ENCODE measurements at places on chromosomes 1 and 21. TPM values are rescaled to one million over a fixed set of nuclear protein-coding genes. Genes with fewer than 3 reads are reported as not detected.

Gene TFF1
- total RNA-seq: not detected

Gene C1orf226
- 25.2 TPM for total RNA-seq

Gene MAD2L2
- 17.5 TPM for total RNA-seq

Gene SMPDL3B
- total RNA-seq: 0.33 TPM

DNA sequence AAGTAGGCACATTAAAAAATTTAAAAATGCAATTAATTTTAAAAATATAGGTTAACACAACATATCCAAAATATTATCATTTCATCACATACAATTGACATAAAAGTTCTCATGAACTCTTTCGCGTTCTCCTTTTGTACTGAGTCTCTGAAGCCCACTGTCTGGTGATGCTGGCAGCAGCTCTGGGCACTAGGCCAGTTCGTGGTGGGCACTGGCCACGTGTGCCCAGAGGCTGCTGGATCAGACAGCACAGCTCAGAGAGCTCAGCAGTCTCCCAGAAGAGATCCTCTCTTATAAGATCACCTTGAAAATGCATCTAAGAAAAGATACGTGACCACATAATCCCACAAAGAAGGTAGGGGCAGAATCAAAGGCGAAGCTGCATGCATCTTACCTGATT lies 9.9 kb downstream of the CEP104 start:
- DNase-seq: no peak

DNA sequence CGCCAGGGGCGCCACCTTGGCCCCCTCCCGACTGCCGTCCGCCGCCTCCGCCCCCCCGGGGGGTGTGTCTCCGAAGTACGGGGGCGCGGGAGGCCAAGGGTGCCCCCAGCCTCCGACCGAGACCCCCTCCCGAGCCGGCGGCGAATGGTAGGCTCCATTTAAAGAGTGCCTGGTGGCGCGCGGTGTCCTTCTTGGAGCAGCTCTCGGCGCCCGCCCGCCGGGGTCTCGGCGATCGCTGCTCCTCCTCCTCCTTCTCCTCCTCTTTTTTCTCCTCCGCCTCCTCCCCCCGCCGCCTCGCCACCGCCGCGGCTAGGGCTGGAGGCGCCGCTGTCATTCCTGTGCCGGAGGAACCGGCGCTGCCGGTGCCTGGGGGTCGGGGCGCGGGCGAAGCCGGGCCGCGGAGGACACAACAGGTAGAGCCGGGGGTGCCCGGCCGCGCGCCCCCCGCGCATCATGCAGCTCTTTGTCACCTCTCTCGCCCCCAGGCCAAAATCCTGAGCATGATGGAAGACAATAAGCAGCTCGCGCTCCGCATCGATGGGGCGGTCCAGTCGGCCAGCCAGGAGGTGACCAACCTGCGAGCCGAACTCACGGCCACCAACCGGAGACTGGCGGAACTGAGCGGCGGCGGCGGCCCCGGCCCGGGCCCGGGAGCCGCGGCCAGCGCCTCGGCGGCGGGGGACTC lies at the start of gene KAZN:
TSS of gene KAZN (plus strand) at position 188 of the 685 bp plus-strand sequence.
- no peak for DNase-seq

DNA sequence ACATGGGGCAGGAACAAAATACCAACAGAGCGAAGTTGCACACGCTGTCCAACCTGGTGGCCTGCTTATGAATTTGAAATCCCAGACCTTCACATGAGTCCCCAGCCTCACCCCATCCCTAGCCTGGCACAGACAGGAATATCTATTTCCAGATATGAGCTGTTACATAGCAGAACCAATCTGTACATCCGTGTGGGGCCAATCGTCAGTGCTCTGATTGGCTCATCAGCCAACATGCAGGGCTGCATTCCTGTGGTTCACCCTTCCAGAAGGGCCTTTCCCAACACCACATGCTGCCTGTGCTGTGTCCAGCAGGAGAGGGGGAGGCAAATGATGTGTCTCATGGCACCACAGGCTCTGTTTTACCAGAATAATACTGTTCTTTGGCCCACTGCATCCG lies 31.3 kb downstream of the CCN1 start:
- DNase-seq: no peak

DNA sequence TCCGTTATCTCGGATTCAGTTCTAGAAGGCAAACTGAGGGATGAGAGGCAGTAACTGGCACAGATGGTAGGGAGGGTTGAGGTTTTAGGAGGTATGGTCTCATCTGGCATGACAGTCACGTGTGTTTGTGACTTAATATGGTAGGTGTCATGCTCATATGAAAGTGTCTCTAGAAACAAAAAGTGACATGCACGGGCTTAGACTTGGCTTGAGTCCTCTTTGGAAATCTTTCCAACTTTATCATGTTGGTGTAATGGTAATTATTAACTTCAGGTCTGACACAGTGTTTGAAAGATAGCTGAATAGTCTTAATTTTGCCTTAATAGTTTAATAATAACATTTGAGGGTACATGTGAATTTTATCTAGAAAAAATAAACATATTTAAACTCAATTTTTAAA lies 218.1 kb downstream of the FMN2 start:
- no peak for DNase-seq

- DNase-seq: no peak
Measured at GRCh38 chr1:189538271-189538670, 939.4 kb downstream of the BRINP3 start.
